ENCODE measurements at places on chromosomes 2 and 18. TPM values are rescaled to one million over a fixed set of nuclear protein-coding genes. Genes with fewer than 3 reads are reported as not detected.

Gene ABCB11
- 0.66 TPM for total RNA-seq

DNA sequence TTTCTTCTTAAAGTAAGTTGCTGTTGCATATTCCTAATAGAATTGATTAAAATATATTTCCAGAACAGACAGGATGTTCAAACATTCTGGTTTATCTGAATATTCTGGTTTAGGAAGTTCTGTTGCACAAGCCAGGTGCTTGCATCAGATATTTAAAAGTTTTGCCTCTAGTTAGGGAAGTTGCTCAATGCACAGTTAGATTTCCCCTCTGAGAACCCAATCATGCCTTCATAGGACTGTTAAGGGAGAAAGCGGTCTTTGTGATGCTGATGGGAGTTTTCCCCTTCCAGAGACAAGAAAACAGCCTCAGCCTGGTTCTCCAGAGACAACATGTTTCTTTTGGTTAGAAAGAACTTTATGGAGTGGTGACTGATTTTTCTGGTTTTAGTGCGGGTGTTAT is 65.6 kb upstream of the REV1 start:
- peak; percentile 55 for DNase-seq

Gene PCARE
- not detected for total RNA-seq

Gene ANKRD36C
- 4.8 TPM for total RNA-seq

- DNase-seq = no peak
These were observed 440.4 kb upstream of the CDH20 start for GRCh38 chr18:60892855-60893254.

Gene MRPL44
- 88.1 TPM for total RNA-seq

Gene SANBR
- 7.5 TPM for total RNA-seq

GRCh38 chr18:55280503-55280902 is 307.5 kb downstream of the TCF4 start:
- no peak for DNase-seq

DNA sequence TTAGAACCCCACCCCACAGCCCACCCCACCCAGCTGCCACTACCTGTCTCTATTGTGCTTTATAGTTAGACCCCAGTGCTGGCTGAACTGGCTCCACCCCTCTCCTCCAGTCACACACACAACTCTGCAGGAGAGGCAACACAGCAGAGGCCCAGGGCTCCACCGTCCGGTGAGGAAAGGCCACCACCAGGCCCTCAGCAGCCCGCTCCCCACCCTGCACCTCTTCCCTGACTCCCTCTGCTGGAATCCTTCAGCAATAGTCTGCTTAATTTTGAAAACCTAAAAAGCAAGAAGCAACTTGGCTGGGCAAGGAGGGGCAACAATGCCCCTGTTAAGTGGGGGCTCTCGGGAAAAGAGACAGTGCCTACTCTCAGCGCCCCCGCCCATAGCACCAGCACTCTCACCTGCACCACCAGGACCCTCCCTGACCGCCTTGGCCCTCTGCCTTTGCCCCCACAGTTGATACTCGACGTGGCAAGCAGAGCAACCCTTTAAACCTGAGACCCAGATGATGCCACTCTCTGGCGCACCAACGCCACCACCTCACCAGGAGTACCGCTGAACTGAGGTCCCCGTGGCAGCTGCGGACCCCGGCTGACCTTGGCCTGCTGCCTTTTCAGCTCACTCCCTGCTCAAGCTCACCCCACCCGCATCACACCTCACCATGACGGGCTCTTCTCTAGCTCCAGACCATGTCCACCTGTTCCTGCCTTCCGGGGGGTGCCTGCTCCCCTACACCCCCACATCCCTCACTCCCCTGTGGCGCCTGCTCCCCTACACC is 45.7 kb downstream of the NDUFA10 start:
- DNase-seq = peak; percentile 95

DNA sequence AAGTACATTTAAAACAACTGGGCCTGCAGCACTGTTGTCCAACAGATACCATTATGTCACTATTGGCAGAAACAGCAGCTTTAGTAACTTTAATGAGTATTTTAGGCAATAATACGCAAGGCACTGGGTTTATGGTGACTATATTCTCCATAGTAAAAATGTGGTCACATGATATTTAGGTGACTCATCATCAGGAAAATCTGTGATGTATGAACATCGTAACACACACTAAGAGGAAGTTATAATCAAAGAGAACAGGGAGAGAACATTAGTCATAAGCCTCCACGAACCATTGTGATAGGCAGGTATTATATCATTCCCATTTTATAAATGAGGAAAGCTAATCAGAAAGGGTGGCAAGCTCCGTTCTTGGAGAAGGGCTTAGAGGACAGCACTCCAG is 36.9 kb downstream of the RAPH1 start:
- no peak for DNase-seq

GRCh38 chr18:57461652-57462269 is 26.6 kb downstream of the ONECUT2 start:
- no peak for DNase-seq

DNA sequence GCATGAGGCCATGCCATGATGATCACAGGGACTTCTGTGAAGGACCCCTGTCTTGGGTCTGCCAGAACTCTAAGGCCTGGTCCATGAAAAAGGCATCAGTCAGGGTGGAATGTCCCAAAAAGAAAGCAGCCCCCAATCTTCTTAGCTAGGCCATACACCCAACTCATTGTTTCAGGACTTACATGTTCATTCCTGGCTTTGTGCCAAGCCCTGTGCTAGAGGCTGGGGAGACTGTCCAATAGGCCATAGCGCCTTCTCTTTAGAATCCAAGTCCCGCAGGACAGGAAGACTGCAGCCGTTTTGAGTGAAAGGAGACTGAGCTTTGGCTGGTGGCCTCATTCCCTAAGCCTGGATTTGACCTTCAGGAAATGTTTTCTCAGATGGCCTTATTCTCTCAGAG is 247.3 kb downstream of the PRKCE start:
- no peak for DNase-seq

Gene POTEI
- total RNA-seq = 0.07 TPM

Gene GREB1
- total RNA-seq = 16.9 TPM

DNA sequence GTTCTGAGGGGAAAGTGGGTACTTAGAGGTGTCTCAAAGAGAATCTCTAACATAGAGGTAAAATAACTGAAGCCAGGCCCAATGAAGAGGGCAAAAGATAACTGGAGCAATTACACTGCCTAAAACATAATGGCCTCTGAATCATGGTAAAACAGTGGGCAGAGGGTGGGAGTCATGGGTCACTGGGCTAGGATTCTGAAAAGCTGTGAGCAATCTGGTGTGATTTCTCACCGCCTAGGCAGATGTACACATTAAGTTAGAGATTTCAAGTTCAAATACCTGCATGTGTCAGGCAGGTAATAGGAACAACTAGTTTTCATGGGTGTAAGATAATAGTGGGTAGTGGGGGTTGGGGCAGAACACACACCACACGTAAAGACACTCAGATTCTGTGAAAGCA is 45.6 kb downstream of the INSIG2 start:
- no peak for DNase-seq

- no peak for DNase-seq
These were observed 50.5 kb upstream of the OTOS start for GRCh38 chr2:240191001-240191400.

GRCh38 chr2:147610496-147611040 is 234.3 kb upstream of the ACVR2A start:
- DNase-seq = no peak

- no peak for DNase-seq
These were observed 897.2 kb upstream of the CDH2 start for GRCh38 chr18:29074147-29074546.

Gene IL37
- total RNA-seq = 1.00 TPM

Gene CXCR1
- not detected for total RNA-seq

DNA sequence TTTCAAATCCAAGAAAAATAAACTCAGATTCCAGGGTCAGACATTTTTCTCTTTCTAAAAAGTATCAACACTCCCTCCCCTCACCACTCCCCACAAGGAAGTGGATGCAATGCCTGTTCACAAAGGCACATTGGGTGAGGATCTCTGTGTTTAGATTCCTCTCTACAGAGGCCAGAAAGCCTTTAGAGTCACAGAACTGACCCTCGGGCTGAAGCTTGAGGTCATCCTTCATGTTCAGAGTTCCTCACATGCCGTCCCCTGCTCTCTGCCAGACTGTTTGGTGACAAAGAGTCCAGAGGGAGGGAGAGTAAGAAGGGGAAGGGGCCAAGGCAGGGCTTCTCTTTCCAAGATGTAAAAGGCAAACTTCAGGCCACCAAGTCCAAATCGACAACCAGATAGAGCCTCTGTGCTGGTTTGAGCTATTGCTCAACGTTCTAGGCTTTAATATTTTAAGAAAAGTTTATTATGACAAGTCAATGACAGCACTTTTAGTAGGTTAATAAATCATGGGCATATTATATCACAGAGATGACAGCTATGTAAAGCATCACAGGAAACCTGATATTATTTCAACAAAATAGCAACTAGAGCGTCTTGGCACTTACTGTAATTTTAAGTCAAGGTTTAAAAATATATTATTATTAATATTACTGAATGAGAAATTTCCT is 269.4 kb downstream of the ETAA1 start:
- DNase-seq = no peak

Gene HOXD12
- not detected for total RNA-seq

Gene SCN9A
- total RNA-seq = 0.90 TPM

DNA sequence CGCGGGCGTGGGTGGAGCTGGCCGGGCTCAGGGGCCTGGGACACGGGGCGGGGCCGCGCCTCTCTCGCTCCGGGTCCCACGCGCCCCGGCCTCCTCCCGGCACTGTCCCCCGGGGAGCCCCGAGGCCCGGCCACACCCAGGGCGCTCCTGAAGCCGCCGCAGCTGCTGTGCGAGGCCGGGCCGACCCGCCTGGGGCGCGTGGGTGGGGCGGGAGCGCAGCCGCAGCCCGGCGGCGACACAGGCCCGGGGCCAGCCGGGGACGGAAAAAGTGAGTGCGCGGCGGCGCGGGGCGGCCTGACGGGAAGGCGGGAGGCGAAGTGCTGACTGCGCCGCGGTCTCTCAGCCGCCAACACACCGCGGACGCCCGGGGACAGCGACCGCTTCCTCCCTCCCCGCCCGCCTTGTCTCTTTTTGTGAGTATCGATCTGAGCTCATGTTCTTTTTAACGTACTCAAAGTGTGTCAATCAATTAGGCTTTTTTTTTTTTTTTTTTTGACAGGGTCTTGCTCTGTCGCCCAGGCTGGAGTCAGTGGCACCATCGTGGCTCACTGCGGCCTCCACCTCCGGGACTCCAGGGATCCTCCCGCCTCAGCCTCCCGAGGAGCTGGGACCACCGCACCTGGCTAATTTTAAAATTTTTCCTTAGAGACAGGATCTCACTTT is 14.5 kb downstream of the PDCD1 start:
- peak; percentile 92 for DNase-seq

- peak; percentile 36 for DNase-seq
These were observed 24.6 kb downstream of the DYTN start for GRCh38 chr2:206693399-206694137.

DNA sequence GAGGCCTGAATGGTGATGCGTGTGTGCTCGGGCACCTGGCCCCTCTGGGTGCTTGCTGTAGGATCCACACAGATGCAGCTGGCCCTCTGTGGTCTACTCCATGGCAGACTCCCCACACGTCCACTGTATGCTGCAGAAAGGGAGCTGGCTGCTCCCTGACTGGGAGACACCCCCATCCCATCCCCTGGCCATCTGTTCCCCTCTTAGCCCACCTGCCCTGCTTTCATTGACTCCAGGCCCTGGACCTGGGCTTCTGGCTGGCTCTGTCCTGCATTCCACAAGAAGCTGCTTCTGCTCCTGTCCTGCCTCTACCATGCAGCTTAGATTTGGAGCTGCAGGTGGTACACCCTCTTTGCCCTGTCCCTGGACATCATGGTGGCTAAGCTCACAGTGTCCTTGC is 80.1 kb downstream of the FHOD3 start:
- DNase-seq = no peak

DNA sequence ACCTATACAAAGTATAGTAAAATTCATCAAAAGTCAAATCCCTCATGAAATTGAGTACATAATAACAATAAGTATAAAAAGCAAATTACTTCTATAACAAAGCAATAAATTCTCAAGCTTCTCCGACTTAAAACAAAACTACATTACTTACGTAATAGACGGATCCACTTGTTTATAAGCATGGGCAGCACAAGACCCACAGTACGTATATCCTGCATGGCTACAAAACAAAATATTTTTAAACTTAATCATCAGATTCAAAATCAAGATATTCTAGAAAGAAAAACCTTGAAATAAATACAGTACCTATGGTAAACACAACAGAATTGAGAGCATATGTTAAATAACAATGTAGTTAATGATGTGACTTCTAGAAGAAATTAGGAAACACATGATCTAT is 78.9 kb downstream of the MEMO1 start:
- DNase-seq = no peak

- DNase-seq = no peak
These were observed 198.4 kb downstream of the NEDD4L start for GRCh38 chr18:58242435-58242834.

Gene SYT4
- total RNA-seq = 1.3 TPM

DNA sequence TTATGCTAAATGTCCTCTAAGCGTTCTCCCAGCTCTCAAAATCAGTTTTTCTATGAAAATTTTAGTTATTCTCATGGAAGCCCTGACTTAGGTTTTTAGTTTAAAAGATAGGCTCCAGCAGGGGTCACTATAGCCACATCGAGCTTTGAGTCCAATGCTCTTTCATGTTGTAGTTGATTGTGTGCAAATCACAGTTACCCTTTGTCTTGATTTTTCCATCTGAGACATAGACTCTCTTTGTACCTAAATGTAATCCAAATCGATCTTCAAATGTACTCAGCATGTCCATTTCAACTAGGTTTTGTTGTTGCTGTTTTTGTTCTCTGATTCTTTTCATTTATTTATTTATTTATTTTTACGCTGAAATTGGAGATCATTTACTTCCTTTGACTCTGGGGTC is 26.4 kb upstream of the MSTN start:
- no peak for DNase-seq

DNA sequence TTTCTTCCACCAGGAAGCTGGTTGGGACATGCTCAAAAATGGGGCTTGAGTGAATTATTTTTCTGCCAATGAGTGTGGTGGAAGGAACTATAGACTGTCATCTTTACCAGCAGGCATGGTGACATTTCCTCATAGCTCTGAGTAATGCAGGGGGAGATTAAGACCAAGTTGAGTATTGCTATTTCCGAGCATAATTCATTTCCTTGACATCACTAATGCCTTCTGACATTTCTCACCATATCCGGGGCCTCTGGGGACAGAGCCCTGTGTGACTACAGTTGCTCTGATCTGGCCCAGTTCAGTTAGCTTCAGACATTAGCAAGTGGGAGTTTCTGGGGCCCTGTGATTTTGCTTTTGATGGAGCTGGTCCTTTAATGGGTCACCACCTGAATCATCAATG is 410.4 kb downstream of the MEIS1 start:
- no peak for DNase-seq

GRCh38 chr2:85994897-85995647 is 106.3 kb upstream of the ST3GAL5 start:
- DNase-seq = no peak

- no peak for DNase-seq
These were observed 773.4 kb downstream of the LRRTM4 start for GRCh38 chr2:76748581-76749296.

Gene SKOR2
- 0.15 TPM for total RNA-seq

GRCh38 chr2:146950361-146950760 is 894.5 kb upstream of the ACVR2A start:
- no peak for DNase-seq

GRCh38 chr2:30135541-30135940 is 11.3 kb upstream of the YPEL5 start:
- DNase-seq = no peak

GRCh38 chr18:36504928-36505327 is 207.4 kb downstream of the FHOD3 start:
- no peak for DNase-seq

Gene CRYGC
- not detected for total RNA-seq

Data from H7 (cell line).